ENCODE measurements at places on chromosomes 11 and 22.

GRCh38 chr11:86696004-86696403 is 23.6 kb upstream of the ME3 start:
- peaks cover 67% of the 10 kb centered on the region for H3K4me1 ChIP-seq
- H3K27ac ChIP-seq = peak overlapping the region; percentile 87
- H3K27me3 ChIP-seq = no peaks in the 10 kb centered on the region
- no peaks in the 10 kb centered on the region for H3K36me3 ChIP-seq
- H3K4me3 ChIP-seq = no peak overlapping the region

DNA sequence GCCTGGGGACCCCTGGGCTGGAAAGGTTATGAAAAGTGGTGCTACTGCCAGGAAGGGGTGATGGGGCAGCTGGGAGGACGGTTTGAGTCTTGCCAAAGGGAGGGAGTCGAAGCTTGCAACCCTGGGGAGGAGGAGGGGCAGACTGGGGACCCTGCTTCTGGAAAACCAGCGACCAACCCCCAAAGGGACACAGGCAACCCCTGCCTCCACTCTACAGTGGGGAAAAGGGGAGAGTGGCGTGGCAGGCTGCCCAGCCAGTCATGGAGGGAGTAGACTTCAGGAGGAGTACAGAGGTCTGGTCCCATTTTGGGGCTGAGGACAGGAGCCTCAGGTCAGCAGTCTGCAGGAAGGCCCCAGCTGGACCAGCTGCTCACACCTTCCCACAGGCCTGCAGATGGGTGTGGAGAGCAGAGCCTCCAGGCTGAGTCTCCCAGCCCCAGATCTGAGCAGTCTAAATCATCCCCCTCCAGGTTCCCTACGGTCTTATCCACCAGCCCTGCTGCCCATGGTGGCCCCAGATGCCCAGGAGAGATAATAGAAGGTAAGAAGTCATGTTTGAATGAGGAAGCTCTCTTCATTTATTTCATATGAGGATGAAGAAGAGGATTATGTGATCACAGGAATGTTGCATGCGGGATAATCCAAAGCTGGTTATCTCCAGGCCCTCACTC is 3.3 kb downstream of the DDT start:
- no peak overlapping the region for H3K4me3 ChIP-seq
- DNase-seq = no peak
- H3K4me1 ChIP-seq = no peaks in the 10 kb centered on the region
- peaks cover 20% of the 10 kb centered on the region for H3K36me3 ChIP-seq
- H3K27me3 ChIP-seq = no peaks in the 10 kb centered on the region
- H3K27ac ChIP-seq = no peak overlapping the region

DNA sequence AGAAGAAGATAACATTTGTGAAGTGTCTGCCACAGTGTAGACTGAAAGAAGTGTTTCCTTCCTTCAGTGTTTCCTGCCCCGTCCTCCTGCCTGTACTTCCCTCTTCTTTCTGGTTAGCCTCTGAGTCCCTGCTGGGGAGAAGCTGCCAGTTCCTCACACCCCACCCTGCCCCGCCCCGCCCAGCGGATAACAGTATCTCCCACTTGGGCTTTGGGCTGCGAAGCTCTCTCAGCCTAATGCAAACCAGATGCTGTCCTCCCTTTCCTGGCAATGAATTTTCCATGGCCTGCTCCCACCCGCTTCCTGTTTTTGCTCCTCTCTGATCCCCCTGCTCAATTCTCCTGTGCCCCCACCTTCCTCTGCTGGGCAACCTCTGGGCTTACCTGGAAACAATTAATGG is 5.2 kb upstream of the RAB3IL1 start:
- H3K4me3 ChIP-seq = no peak overlapping the region
- peak; percentile 88 for DNase-seq
- H3K4me1 ChIP-seq = peaks cover 20% of the 10 kb centered on the region

GRCh38 chr22:17774206-17774925 is at the start of gene BID:
Gene BID, minus strand, starts transcription at chr22:17774469. Its CDS starts 24,353 bp downstream, at chr22:17750116.
- no peaks in the 10 kb centered on the region for H3K27me3 ChIP-seq
- H3K36me3 ChIP-seq = no peaks in the 10 kb centered on the region
- peak; percentile 84 for DNase-seq
- no peak within 1 kb of the TSS for H3K27ac ChIP-seq
- H3K4me3 ChIP-seq = peak within 1 kb of the TSS; percentile 73

DNA sequence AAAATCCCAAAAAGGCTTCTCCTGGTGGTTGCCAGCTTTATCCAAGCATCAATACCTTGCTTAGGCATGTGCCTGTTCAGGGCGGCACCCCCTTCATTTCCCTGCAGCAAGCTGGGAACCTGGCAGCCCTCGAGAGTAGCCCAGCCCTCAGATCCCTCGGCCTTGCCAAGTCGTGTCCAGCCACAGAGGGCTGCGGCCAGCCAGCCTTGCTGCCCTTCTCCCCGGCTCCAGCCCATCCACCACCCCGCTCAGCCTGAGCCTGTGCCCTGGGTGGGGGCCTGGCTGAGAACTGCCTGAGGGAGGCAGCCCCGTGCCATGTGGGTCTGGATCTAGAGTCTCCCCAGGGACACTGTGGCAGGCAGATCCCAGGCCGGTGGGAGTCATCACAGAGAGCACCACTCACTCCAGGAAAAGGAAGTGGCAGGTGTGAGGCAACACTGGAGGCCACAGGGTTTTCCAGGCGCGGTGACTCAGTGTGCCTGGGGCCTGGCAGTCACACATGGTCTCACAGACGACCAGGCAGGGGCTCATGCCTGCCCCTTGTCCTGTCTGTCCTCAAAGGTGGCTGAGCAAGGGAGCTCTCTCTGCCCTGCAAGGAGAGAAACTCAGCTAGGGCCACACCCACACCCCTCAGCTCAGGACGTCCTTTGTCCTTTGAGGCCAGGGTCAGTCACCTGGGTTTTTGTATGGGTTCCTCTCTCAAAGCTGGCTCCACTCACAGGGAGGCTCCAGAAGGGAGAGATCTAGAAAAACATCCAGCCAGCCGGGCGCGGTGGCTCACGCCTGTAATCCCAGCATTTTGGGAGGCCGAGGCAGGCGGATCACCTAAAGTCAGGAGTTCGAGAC is 12.2 kb upstream of the CDC42BPG start:
- H3K4me3 ChIP-seq = no peak overlapping the region
- H3K36me3 ChIP-seq = peaks cover 7% of the 10 kb centered on the region
- H3K27me3 ChIP-seq = no peaks in the 10 kb centered on the region
- H3K27ac ChIP-seq = peak overlapping the region; percentile 80
- DNase-seq = no peak

Measured in SK-N-SH (cell line).